Kidney epithelial cell (primary cell): ENCODE measurements at places on chromosomes 4 and X. TPM values are rescaled to one million over a fixed set of nuclear protein-coding genes. Genes with fewer than 3 reads are reported as not detected.

The PCSK1N gene
- total RNA-seq = 42.5 and 66.6 TPM in 2 replicates

The HMGN5 gene
- 0.96 and 2.0 TPM in 2 replicates for total RNA-seq

GRCh38 chrX:74389016-74389722 is 32.1 kb upstream of the SLC16A2 start:
- no peak for DNase-seq

DNA sequence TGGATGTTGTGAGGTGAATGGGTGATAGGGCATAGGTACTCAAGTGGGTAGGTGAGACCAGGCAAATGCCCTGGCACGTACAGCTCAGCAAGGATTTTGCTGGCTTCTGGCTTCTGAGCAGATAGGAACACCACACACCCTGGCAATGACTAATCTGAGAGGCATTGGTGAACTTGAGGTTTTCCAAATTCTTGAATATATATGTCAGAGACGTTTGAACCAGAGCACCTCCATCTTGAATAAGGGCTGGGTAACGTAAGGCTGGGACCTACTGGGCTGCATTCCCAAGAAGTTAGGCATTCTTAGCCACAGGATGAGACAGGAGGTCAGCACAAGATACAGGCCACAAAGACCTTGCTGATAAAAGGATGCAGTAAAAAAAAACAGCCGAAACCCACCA is 204.5 kb downstream of the NLGN4X start:
- DNase-seq = peak; percentile 12
